NCI-H2029 treated with DMSO at 0.1 percent for 48 hours (cell line): ENCODE measurements at places on chromosomes 13 and 19.

- DNase-seq, result no peak
Observed at GRCh38 chr13:99737481-99738245, 233.9 kb downstream of the ZIC5 start.

- DNase-seq, result peak; percentile 54
Observed at GRCh38 chr13:73365681-73366080, 306.9 kb downstream of the KLF5 start.

GRCh38 chr13:23579896-23580683, 9.9 kb downstream of the TNFRSF19 start:
- no peak for DNase-seq

- DNase-seq, result peak; percentile 60
Observed at GRCh38 chr19:17766543-17767131, 15.4 kb downstream of the FCHO1 start.

GRCh38 chr13:80716610-80717081, 375.7 kb upstream of the SPRY2 start:
- no peak for DNase-seq

DNA sequence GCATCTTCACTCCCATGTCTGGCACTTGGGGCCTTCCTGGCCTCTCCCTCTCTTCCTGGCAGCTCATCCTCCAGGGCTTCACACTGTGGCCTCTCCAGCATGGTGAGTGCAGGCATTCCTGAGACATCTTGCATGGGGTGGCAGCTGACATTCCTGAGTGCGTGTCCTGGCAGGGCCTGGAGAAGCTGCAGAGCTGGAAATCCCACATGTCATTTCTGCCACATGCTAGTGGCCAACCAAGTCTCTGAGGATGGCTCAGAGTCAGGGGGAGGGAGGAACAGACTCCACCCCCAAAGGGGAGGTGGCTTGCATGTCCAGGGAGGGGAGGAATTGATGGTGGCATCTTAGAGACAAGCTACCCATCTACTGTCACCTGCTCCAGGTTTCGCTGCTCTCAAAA, 41.6 kb upstream of the AMER2 start:
- no peak for DNase-seq

DNA sequence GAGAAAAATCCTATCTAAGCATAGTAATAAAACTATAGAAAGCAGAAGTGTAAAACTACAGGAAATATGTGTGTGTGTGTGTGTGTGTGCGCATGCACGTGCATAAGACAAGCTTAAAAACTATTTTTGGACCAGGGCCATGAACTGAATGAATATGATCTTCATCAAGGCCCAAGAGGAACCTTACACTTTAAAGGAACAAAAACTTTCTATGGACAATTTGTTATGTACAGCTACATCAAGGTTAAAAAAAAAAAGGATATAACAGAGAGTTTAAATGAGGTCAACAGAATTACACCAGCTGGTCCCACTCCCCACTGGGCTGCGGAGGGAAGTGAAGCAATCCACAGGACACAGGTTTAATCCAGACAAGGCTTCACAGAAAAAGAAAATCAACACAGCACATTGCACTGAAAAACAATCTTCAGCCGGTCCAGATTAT, 151.1 kb downstream of the LHFPL6 start:
- DNase-seq, result no peak

DNA sequence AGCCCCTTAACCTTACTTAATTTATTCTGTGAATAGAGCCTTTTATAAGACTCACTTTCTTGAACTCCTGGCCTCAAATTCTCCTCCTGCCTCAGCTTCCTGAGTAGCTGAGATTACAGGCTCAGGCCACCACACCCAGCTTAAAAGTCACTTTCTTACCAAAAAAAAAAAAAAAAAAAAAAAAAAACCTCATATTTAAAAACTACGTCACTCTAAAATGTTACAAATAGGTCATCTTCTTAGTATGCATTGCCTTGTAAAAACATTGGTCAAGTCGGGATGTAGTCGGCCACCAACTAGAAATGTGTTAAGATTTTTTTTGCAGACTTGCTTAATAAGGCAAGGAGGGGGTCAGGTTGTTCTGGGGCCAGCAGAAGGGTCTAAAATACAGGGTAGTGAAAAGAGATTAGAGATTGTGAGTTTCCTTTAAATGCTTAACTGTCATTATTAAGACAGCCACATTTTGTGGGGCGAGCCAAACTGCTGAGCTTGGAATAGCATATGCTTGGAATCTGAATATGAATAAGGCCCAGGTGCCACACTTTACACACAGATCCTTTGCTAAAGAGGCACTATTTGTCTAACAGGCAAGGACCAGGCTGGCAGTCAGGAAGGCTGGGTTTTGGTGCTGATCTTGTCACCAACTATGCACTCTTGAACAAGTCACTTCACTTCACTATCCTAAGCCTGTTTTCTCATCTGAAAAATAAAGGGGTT, 16.5 kb upstream of the IL17D start:
- DNase-seq, result no peak

GRCh38 chr13:20090349-20090748, 70.5 kb downstream of the GJA3 start:
- no peak for DNase-seq
